Activated CD4-positive, alpha-beta memory T cell treated with anti-CD3 and anti-CD28 coated beads for 36 hours (primary cell): ENCODE measurements at places on chromosomes 6 and 20. TPM values are rescaled to one million over a fixed set of nuclear protein-coding genes. Genes with fewer than 3 reads are reported as not detected.

SERPINB1 gene
- total RNA-seq, result 164 TPM

C2 gene
- total RNA-seq, result 1.0 TPM

DNA sequence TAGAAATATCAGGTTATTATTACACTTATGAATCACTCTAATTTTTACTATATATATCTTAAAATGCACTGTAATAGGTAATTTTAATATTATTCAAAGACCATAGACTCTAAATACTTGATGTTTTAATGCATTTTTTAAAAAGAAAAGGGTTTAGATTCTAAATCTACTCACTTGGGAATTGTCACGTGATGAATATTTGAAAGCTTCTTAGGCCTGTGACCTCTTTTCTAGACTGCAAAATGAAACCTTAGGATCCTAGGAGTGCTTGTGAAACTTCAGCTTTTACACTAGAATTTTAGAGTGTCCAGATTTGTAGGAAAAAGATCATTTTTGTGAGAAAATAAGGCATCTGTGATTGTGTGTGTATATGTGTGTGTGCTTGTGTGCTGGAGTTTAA is 318.0 kb downstream of the HTR1B start:
- no peak for DNase-seq

- DNase-seq, result no peak
Observed at GRCh38 chr6:7267466-7268091, 45.4 kb downstream of the SSR1 start.

- no peak for DNase-seq
Observed at GRCh38 chr20:25297141-25297905, 49.4 kb downstream of the PYGB start.

DNA sequence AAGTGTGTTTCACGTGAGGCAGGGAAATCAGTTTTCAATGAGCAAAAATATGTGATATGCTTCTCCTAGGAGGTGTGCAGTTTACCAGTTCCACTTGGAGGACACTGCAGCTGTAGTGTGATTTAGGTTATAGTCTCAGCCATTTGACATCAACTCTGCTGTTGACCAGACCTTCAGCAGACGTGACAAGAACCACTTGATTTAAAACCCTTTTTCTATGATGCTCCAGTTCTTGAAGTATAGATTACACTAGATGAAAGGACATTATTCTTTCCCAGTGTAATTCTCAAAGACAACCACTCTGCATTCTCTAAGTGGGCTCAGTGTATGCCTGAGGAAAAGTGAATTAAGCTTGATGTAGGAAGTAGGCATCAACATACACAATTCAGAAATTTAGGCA is 480.8 kb downstream of the TBC1D32 start:
- no peak for DNase-seq

DNA sequence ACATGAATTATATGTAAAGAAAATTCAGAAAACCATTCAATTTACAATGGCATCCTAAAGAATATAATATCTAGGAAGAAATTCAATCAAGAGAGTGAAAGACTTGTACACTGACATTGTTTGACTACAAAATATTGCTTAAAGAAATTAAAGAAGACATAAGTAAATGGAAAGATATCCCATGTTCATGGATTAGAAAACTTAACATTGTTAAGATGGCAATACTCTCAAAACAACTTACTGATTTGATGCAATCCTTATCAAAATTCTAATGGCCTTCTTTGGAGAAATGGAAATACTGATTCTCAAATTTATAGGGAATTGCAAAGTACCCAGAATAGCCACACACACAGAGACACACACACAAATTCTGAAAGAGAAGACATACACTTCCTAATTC is 298.3 kb upstream of the EXOC2 start:
- DNase-seq, result no peak

SDHAF4 gene
- 13.3 TPM for total RNA-seq

- no peak for DNase-seq
Observed at GRCh38 chr20:59438201-59438600, 137.8 kb downstream of the EDN3 start.

DNA sequence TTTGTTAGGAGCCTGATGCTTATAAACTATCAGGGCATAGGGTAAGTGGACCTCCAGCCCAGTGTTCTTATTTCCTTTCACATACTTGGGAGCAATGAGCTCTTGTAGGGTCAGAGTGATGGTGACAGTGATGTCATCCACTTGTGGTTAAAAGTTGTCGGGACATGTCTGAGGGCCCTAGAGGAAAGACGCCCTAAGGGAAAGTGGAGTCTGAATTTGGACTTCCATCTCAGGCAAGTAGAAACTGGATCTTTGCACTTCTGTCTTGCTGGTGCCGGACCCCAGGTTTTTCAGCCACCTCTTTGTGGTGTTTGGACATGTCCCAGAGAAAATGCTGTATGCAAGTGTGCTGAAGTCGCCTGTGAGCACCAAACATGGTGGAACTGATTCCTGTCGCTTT is 900.5 kb downstream of the C6orf118 start:
- no peak for DNase-seq

DNA sequence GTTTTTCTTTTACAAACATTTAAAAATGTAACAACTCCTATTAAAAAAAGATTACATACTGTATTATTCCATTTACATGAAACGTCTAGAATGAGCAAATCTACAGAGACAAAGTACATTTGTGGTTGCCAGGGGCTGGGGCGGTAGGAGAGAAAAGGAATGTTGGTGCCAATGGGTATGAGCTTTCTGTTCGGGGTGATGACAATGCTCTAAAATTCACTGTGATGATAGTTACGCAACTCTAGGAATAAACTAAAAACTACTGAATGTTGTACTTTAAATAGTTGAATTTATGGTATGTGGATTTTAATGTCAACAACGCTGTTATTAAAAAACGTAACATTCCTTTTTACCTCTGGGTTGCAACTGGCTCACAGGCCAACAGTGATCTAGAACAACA is 211.1 kb downstream of the GMDS start:
- no peak for DNase-seq

DNA sequence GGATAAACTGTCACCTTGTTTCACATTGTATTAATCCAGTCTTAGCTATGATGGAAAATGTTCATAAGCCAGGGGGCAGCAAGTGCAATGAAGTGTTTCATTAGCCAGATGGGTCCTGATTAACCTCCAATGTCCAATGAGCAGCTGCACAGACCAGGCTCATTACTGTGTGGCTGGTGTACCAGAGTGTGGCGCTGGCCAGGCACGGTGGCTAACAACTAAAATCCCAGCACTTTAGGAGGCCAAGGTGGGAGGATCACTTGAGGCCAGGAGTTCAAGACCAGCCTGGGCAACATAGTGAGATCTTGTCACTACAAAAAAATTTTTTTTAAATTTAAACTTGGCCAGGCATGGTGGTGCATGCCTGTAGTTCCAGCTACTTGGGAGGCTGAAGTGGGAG is 201.7 kb upstream of the FOXQ1 start:
- DNase-seq, result no peak

PFDN4 gene
- 38.4 TPM for total RNA-seq

DNA sequence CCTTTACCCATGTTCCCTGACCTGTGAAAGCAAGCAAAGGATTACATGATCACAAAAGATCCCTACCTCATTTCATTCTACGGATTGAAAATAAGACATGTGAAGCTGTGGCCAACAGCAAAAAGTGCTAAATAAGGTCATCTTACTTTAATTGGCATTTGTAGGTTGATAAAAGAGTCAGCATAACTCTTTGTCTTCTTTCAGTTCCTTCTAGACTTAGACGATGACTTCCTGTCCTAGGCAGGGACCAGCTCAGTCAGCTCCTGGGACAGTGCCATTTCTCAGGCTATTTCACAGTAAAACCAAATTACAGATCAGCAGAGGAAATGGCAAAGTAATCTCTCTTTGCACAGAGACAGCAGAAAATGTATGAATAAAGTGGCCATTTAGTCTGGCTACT is 480.7 kb downstream of the RFPL4B start:
- no peak for DNase-seq

DAAM2 gene
- not detected for total RNA-seq

GRCh38 chr6:46175446-46175845 is 4.7 kb upstream of the ENPP5 start:
- DNase-seq, result peak; percentile 14

GRCh38 chr6:160263196-160263939 is 4.7 kb upstream of the SLC22A2 start:
- no peak for DNase-seq

- no peak for DNase-seq
Observed at GRCh38 chr20:24773168-24773567, 175.9 kb upstream of the CST7 start.

GRCh38 chr20:62827311-62828038 is 10.6 kb downstream of the COL9A3 start:
- no peak for DNase-seq

CDH4 gene
- 0.10 TPM for total RNA-seq

- DNase-seq, result no peak
Observed at GRCh38 chr6:23013776-23014175, 444.4 kb downstream of the HDGFL1 start.

ZSCAN26 gene
- total RNA-seq, result 6.0 TPM

DNA sequence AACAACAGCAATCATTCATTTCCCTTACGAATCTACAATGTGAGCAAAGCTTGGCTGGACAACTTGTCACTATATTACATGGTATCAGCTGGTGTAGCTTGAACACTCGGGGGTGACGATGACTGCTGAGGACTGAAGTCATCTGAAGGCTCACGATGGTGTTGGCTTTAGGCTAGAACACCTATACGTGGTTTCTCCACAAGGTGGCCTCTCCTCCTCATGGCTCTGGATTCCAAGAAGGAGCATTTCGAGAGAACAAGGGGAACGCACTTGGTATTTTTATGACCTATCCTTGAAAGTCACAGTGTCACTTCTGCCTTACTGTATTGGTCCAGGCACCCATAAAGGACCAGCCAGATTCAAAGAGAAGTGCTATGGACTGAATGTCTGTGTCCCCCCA is 37.5 kb upstream of the ADGRF1 start:
- DNase-seq, result no peak

CTCFL gene
- total RNA-seq, result not detected

- DNase-seq, result no peak
Observed at GRCh38 chr6:158191761-158192160, 23.6 kb downstream of the GTF2H5 start.

DNA sequence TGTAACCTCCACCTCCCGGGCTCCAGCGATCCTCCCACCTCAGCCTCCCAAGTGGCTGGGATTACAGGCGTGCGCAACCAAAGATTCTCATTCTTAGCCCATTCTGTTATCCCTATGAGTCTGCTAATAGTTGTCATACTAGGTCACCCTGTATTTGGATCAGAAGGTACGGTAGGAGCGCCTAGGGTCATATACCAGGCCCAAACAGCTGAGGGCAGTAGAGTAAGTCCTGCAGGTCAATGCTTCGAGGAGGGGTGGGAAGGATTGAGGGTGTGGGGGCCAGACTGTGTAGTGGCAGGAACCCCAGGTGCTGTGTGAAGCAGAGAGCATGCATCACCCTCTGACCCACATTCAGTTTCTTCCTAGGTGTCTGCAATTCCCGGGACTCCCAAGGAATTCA is 22.7 kb upstream of the POU5F1 start:
- no peak for DNase-seq

FAM83C gene
- not detected for total RNA-seq

GRCh38 chr20:44180814-44181213 is 6.2 kb downstream of the JPH2 start:
- no peak for DNase-seq

- no peak for DNase-seq
Observed at GRCh38 chr20:3472105-3472504, 1.3 kb downstream of the ATRN start.

- DNase-seq, result no peak
Observed at GRCh38 chr20:14568225-14568624, 230.8 kb upstream of the FLRT3 start.

C20orf202 gene
- not detected for total RNA-seq
